Mucosa of gallbladder (tissue), 1 donor: ENCODE measurements at places on chromosomes 13 and 19.

DNA sequence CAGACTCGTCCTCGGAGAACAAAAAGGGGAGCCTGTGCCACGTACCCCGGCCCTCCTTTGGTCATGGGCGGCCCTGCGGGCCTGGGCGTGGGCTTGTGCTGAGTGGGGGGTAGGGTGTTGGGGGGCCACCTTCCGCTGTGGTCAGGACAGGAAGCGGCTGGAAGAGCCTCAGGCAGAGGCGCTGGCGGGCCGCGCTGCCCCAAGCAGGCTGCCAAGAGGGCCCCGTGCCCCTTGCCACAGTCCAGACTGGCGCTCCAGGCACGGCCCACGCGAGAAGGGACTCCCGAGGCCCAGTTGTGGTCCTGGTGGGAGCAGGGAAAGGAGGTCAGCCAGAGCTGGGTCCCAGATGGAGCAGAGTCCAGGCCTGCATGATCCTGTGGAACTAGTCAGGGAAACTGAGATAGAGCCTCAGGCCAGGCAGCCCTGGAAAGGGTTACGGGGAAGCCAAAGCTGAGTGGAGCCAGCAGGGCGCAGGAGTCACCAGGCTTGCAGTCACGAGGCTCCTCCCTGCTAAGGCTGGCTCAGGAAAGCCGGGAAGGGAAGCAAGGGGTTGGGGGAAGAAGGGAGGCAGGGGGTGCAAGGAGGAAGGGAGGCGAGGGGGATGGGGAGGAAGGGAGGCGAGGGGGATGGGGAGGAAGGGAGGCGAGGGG is 135.0 kb downstream of the CRYL1 start:
- DNase-seq, result no peak

- DNase-seq, result peak; percentile 38
Observed at GRCh38 chr13:36903925-36904595, 16.0 kb downstream of the SMAD9 start.

DNA sequence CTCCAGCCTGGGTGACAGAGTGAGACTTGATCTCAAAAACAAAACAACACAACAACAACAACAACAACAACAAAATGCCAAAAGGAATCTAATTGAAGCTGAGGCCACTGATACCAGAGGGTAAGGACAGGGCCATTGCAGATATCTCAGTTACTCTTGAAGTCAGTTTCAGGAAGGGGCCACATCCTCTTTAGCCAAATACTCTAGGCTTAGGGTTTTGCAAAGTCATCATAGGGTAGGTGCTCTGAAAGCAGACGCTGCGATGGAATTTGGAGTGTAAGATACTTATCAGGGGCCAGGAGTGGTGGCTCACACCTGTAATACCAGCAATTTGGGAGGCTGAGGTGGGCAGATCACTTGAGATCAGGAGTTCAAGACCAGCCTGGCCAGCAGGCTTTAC is 46.6 kb upstream of the UBAC2 start:
- no peak for DNase-seq

DNA sequence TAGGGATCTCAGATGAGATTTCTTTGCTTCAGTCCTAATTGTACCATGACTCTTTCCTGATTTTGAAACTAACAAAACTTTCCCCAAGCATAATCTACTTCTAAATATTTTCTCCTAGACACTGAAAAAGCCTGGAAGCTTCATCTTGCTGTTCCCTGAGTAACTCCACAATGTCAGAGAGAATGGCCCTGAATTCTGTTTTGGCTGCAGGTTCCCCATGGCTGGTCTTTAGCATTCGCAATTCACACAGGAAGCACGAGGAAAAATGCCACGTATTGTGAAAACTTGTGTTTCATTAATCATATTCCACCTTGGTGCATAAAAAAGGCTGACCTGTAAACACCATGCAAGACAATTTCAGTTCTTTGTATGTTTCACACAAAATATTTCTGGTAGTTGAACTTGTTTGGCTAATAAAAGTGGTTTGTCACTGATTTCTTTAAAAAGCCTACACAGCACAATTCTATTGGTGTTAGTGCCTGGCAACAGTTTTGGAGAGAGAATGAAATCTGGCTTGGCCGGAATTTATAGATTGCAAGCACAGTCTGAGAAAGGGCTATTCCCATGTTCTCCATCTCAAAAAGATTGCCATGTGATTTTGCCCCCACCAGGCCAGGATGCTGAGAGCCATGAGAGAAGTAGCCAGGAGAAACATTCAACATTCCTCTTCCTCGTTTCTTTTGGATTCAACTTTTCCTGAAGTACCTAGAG is 367.1 kb downstream of the NDFIP2 start:
- DNase-seq, result no peak

- peak; percentile 64 for DNase-seq
Observed at GRCh38 chr19:39052243-39052746, 19.9 kb upstream of the FBXO27 start.

DNA sequence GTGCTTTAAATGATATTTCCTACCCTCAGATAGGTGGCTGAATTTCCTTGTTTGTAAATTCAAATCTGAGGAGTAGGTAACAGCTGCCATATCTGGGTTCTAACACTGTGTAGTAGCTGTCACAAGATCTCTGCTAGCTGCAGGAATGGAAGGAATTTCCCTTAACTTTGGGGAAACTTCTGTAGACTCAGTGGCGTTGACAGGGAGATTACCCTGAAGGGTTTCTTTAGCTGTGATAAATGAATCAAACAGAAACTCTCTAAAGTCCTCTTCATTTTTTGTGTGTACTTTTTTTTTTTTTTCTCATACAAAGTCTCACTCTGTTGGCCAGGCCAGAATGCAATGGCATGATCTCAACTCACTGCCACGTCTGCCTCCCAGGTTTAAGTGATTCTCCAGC is 5.3 kb upstream of the EPSTI1 start:
- no peak for DNase-seq

- DNase-seq, result no peak
Observed at GRCh38 chr19:13366529-13367143, 139.6 kb downstream of the CACNA1A start.

DNA sequence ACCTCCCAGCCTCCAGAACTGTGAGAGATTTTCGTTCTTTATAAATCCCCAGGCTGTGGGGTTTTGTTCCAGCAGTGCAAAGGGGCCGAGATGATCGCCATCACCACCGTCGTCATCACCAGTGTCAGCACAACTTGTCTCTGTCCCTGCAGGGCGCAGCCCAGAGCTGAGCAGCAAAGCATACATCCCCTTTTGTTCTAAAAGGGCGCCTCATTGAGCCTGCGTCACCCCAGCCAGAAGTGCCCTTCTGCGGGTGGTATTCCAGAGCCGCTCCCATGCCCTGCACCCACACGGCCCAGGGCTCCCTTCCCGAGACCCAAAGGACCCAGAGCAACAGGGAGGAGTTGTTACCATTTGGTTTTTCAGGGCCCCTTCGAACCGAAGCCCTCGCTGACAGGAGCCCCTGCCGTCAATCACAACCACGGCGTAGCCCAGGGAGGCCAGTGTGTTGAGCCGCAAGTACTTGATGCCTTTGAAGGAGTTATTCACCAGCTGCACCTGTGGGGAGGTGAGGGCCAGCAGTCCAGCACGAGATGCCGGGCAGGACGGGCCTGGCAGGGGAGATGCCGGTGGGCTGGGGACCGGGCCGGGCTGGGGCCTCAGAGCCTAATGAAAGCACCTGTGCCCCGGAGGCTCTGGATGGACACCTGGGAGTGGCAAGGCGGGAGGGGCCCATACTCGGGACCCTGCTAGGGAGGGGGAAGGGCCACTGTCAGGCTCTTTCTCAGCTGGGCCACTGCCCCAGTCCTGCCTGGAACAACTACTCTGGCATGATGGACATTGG is 14.4 kb upstream of the MYDGF start:
- no peak for DNase-seq

GRCh38 chr19:2438178-2438577 is 10.8 kb upstream of the TIMM13 start:
- no peak for DNase-seq

GRCh38 chr13:33992881-33993336 is 175.0 kb downstream of the RFC3 start:
- no peak for DNase-seq

- no peak for DNase-seq
Observed at GRCh38 chr19:47538812-47539211, 23.9 kb upstream of the NAPA start.

DNA sequence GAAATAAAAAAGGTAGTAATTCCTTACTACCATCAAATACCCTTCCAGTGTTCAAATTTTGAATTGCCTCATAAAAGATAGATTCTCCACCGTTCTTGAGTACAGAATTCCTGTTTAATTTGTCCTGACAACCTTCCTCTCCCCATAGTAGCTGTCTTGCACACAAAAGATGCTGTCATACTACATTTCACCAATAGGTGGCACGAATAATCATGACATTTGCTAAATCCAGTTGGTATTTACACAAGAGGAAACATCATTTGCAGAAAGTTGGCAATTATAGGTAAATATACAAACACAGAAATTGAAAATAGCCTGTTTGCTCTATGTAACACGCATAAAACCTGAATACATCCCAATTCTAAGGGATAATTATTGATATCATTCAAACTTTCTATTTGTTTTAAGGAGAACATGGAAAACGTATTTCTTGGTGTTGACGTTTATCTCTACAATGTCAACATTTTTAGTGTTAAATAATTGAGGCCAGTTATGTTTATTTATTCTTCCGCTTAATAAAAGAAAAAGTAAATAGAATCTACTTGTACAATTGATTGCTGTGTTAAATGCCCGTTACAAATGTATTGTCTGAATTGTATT is 58.3 kb upstream of the CLDN10 start:
- no peak for DNase-seq

GRCh38 chr13:41974262-41974900 is 13.5 kb upstream of the VWA8 start:
- no peak for DNase-seq

- DNase-seq, result no peak
Observed at GRCh38 chr13:75016225-75016624, 465.7 kb downstream of the TBC1D4 start.

- DNase-seq, result no peak
Observed at GRCh38 chr13:51590971-51591627, 6.8 kb downstream of the WDFY2 start.

GRCh38 chr13:20121159-20121525 is 39.7 kb downstream of the GJA3 start:
- DNase-seq, result no peak

DNA sequence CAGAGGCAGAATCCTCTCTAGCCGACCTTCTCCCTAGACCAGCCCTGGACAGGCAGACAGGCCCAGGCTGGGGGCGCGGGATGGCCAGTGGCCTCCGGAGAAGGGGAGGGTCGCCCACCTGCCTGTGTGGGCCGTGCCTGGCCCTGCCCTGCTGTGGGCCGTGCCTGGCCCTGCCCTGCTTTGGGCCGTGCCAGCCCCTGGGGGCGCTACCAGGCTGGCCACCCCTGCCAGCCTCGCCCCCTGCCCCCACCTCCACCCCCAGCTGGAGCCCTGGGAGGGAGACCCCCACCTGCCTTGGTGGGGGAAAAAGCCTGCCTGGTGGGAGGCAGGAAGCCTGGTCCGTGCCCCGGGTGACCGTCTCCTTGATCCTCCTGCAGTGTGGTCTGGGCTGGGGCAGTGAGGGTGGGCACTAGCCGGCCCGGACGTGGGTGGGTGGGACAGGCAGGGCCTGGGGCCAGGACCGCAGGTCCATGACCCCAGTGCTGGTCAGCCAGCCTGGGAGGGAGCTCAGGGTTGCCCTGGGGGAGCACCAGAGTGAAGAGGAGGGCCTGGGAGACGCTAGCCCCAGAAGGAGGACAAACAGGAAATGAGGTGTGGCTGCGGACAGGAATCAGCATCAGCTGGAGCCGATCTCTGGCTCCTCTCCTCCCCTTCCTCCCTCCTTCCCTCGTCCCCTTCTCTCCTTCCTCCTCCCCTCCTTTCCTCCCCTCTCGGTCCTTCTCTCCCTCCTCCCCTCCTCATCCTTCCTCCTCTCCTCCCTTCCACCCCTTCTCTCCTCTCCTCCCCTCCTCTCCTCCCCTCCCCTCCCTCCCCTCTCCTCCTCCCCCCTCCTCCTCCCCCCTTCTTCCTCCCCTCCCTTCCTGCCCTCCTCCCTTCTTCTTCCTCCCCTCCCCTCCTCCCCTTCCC is 5.1 kb upstream of the MKNK2 start:
- peak; percentile 62 for DNase-seq

DNA sequence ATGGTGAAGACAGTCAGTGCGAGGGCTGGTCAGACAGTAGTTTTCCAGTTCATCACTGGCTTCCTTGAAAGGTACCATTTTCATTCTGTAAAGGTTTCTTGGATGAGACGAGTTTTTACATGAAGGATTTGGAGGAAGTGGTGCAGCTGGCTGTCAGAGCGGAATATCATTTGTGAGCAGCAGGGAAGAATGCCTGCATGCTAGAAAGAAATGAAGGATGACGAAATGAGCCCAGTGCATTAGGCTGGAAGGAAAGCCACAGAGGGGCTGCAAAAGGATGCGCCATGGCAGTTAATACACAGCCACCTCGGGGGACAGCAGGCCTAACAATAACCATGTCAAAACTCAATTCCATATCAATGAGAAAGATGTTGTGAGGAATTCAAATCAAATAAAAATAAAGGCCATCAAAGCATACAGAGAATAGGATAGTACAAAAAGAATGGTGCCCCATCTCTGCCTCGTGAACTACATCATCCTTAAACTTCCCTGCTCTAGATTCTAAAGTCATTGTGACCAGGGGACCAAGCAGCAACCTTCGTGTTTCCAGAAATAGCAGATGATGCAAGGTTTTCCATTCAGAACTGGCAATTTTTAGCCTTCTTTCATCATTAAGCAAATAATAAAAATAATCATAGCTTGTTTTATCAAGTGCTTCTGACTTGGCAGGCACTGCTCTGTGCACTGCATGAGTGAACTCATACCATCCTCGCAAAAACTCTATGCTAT is 504.2 kb downstream of the RFC3 start:
- no peak for DNase-seq

DNA sequence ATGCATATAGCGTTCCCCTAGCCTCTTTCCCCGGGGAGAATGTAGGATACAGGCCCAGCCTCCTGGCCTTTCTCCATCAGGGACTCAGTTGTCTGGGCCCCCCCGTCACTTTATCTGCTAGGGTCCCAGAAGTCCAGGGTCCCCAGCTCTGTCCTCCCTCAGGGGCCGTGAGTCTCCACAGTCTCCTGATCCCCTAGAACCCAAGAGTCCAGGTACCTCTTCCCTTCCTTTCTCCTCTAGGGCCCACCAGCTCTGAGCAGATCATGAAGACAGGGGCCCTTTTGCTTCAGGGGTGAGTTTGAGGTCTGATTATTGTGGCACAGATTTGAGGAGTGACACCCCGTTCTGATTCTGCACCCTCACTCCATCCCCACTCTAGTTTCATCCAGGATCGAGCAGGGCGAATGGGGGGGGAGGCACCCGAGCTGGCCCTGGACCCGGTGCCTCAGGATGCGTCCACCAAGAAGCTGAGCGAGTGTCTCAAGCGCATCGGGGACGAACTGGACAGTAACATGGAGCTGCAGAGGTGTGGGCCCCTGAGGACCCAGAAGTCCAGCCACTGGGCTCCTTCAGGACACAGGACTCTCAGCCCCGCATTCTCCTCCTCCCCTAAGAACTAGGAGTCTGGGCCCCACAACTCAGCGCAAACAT is 758 bp downstream of the BAX start:
- DNase-seq, result no peak

- no peak for DNase-seq
Observed at GRCh38 chr13:110248449-110249143, 58.4 kb downstream of the COL4A1 start.

DNA sequence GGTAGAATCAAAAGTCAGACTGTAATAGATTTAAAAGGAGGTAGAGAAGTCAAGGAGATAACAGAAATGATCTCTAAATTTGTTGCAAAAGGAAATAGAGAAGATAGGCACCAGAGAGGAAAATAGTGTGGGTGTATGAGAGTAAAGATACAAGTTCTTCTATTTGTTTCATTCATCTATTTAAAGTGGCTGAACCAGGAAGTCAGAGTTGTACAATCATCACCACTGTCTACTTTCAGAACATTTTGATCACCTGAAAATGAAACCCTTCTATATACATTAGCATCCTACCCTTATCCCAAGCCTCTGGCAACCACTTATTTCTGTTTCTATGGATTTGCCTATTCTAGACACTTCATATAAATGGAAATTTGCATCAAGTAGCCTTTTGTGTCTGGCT is 36.7 kb downstream of the INTS6 start:
- DNase-seq, result no peak
